ENCODE measurements at places on chromosomes 2 and 18. TPM values are rescaled to one million over a fixed set of nuclear protein-coding genes. Genes with fewer than 3 reads are reported as not detected.

- no peaks in the 10 kb centered on the region for H3K27me3 ChIP-seq
- H3K36me3 ChIP-seq, result no peaks in the 10 kb centered on the region
- H3K27ac ChIP-seq, result no peak overlapping the region
- no peak for DNase-seq
- no peak overlapping the region for H3K4me3 ChIP-seq
- H3K4me1 ChIP-seq, result no peaks in the 10 kb centered on the region
These were observed 41.2 kb downstream of the SRD5A2 start for GRCh38 chr2:31539505-31539904.

The ZNF385B gene
- 0.21 TPM for total RNA-seq

- no peaks in the 10 kb centered on the region for H3K27me3 ChIP-seq
- peaks cover 10% of the 10 kb centered on the region for H3K4me1 ChIP-seq
- peak overlapping the region; percentile 90 for H3K4me3 ChIP-seq
- H3K27ac ChIP-seq, result peak overlapping the region; percentile 87
- no peak for DNase-seq
These were observed 600 bp downstream of the KATNAL2 start for GRCh38 chr18:46917803-46918600.

DNA sequence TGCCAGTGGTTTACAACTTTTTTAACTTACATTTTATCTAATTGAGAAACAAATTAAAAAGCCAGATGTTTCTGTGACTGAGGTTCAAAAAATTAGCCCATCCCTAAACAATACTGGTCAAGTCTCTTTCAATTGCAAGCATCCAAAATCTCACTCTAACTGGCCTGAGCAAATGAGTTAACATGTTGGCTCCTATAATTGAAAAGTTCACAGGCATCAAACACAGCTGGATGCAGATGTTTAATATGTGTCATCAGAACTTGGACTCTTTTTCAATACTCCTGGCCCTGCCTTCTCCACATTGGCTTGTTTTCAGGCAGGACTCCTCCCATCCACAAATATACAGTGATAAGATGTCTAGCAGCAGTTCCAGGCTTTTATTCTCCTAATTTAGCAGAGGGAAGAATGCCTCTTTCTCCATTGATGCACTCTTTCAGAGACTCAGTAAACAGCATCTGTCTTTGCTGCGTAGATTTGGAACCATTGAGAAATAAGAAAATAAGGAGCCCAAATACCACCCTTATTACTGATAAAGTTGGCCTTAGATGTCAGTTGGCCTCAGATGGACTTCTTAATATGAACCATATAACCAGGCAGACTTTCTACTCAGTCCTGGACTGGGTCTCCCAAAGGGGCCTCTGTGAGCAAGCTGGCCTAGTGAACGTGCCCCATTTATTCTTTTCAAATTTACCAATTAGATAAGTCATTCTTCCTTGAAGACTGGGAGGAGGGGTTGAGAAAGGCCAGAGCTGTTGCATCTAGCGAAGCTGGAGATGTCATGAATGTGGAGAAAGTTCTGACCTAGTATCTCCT lies 30.4 kb upstream of the FN1 start:
- DNase-seq, result no peak
- peaks cover 2% of the 10 kb centered on the region for H3K4me1 ChIP-seq
- no peaks in the 10 kb centered on the region for H3K27me3 ChIP-seq
- H3K27ac ChIP-seq, result peak overlapping the region; percentile 4

- H3K4me3 ChIP-seq, result no peak overlapping the region
- no peak overlapping the region for H3K27ac ChIP-seq
- H3K27me3 ChIP-seq, result no peaks in the 10 kb centered on the region
- H3K4me1 ChIP-seq, result no peaks in the 10 kb centered on the region
- no peak for DNase-seq
- no peaks in the 10 kb centered on the region for H3K36me3 ChIP-seq
These were observed 51.9 kb upstream of the CWC22 start for GRCh38 chr2:180058993-180059392.
